HTR-8/SVneo (cell line): ENCODE measurements at places on chromosomes 5 and 9.

- no peak for DNase-seq
Measured at GRCh38 chr9:93496285-93496684, 42.9 kb upstream of the FAM120AOS start.

GRCh38 chr5:107476783-107477182, 194.0 kb downstream of the EFNA5 start:
- no peak for DNase-seq

DNA sequence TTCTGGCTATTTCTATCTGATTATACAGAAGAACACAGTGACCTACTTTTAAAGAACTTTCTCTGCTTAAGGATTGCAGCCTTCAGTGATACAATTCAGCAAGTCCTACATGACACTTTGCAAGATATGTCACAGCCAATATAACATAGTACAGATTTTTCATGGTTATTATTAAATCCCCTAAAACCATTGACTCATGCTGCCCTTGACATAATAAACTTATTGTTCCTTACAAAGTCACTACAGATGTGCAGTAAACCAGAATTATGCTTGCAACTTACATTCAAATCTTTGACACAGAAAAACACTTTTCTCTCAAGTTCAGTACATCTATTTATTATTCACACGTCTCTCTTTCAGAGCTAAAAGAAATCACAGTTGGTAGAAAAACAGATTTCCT, 1136.3 kb upstream of the ACO1 start:
- DNase-seq: no peak

GRCh38 chr9:129383019-129383560, 205.0 kb upstream of the IER5L start:
- DNase-seq: no peak

DNA sequence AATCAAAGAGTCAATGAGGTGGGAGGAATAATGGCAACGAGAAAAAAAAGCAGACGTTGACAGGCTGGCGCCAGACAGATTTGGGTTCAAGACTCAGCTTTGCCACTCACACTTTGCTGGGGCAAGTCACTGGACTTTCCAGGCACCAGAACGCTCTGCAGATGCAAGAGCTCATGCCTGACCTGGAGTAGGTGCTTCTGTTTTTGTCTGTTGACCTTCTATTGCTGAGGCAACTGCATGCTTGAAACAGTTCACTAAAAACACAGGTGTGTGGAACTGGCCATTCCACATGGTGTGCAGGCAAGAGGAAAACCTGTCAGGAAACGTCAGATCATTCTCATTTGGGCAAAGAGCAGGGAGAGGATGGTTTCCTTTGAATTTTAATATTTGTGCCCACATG, 161.2 kb upstream of the SMIM23 start:
- no peak for DNase-seq

DNA sequence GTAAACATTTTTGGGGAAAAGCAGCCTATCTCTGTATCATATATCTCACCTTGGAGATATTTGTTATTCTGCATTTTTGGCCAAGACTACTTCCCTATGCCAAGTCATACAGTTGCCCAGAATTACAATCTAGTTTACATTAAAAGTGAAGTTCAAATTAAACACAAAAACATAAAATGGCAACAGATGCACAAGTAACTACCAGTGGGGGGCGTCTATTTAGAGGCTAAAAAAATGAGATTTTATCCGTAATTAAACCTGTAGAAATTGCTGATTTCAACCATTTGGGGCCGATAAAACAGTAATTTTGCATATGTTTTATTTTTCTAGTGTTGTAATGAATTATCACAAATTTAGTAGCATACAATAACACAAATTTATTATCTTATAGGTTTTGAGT, 787.1 kb upstream of the CHD1 start:
- no peak for DNase-seq
